ENCODE measurements at places on chromosomes 6 and 20.

DNA sequence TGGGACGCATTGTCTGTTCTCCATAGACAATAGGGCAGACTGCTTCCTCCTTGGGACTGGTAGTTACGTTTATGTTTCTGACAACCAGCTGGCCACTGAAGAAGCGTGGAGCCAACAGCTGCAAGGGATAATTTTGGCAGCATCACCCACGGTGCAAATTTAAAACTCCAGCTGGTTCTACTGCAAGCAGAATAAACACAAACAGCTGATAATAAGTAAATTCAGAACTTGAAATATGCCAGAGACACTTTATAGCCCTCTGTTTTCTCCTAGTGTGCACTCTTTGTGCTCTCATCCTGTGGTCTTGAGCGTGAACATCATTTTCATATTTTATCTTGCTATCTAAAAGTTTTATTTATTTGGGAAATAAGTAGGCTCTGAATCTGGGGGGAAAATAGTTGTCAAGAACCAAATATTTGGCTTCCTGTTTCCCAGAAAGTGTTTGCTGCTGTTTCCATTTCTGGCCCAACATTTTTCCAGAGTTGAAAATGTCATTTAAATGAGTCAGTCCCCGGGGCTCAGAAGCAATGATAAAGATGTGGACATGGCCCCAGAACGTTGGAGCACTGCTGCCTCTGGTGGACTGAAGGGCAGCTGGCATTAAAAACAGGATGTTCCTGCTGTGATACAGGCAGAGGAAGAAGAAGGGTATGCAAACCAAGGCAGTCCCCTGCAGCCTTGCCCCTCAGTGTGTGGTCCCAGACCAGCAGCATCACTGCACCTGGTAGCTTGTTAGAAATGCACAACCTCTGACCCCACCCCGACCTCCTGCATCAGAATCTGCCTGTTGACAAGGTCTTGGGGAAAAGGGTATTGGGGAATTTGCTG is 12.5 kb upstream of the THBD start:
- no peak for DNase-seq

DNA sequence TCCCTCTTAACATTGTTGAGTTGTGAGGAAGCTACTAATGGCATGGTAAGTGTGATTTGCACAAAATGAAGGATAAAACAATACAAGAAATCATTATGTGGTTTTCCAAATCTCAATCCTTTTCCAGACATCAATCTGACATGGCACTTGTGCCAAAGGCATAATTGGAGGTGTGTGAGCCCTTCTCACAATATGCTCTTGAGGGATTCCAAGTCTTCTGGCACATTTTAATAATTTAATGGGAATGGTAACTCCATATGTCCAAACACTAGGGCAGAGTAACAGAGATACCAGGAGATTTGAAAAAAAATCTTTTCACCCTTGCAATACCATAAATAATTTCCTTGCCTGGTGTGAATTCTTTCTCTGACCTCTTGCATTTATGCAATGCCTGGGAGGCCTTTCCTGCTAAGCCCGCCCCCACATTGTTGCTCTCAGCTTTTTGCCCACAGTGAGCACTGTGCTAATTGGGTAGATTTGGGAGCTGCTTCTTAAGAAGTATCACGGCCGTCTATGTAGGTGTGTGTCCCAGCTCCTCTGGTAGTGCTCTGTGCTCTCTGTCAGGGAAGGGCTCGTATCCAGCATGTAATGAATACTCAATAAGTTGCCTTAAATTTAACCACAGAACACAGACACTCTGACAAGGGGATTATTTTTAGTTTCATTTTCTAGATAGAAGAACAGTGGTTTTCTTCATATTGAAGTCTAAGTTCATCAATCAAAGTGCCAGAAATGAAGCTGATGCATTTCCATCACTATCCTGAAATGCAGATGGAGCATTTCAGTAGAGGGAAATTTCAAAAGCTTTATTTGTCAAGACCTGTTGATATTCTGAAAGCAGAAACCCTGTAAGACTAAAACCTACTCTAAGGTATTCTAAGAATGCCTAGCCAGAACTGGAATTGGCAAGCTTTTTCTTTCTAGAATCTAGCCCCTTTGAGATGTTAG is 54.4 kb upstream of the CEP85L start:
- no peak for DNase-seq

DNA sequence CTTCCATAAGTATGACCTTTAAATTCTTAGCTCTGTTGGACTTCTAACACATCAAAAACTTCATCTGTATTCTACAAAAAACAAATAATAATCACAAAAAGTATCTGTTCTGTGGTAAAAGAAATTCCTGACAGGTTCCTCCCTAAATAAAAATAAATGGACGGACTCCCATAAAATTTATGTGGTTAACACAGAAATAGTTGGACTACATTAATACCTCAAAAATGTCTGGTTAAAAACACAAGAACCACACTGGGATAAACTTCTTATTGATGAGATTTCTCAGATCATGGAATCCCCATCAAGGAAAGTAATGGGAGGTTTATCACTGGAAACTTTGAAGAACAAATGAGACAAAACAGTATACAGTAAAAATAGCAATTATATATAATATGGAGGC is 172.4 kb downstream of the MOXD1 start:
- DNase-seq: no peak

GRCh38 chr6:125312478-125312877 is 10.7 kb upstream of the HDDC2 start:
- no peak for DNase-seq

DNA sequence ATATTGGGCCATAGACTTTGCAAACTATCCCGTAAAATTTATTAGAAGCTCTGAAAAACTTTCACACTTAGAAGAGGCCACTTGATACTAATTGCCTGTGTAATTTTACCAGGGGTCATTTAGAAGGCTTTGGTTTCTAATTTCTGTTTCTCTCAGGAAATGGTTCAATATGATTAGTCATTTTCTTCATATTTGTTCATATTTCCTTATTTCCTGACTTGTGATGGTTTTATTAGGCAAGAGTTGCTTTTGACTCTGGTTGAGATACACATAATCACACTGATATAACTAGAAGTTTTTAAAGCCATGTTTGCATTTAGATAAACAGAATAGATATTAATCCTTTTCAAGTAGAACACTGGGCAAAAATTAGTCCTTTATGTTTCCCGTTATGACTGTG is 11.8 kb upstream of the HBS1L start:
- no peak for DNase-seq

Measured in T1000 (cell line).